IPS DF 6.9 (cell line): ENCODE measurements at places on chromosomes 12 and 14.

DNA sequence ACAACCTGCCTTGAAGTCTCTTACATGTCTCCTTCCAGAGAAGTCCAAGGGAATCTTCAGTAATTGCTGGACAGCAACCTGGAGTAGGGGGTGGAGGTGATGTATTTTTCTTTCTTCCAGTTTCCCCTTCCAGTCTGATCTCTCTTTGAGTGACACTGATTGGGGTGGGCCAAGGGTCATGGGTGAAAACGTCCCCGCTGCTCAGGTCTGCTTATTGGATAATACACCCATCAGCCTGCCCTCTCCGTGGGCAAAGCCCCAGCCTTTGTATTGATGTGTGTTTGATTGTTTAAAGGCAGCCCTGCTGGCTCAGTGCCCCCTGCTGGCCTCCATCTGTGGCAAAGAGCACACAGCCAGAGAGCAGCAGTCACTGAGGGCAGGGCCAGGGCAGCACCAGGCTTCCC, 35.7 kb upstream of the ATP2A2 start:
- H3K27me3 ChIP-seq = no peaks in the 10 kb centered on the region
- DNase-seq = peak; percentile 29
- H3K4me3 ChIP-seq = no peak overlapping the region

- no peak overlapping the region for H3K4me3 ChIP-seq
- DNase-seq = no peak
- no peaks in the 10 kb centered on the region for H3K36me3 ChIP-seq
- no peaks in the 10 kb centered on the region for H3K4me1 ChIP-seq
- no peak overlapping the region for H3K27ac ChIP-seq
- no peaks in the 10 kb centered on the region for H3K27me3 ChIP-seq
Measured at GRCh38 chr12:24768415-24768814, 180.5 kb downstream of the BCAT1 start.

DNA sequence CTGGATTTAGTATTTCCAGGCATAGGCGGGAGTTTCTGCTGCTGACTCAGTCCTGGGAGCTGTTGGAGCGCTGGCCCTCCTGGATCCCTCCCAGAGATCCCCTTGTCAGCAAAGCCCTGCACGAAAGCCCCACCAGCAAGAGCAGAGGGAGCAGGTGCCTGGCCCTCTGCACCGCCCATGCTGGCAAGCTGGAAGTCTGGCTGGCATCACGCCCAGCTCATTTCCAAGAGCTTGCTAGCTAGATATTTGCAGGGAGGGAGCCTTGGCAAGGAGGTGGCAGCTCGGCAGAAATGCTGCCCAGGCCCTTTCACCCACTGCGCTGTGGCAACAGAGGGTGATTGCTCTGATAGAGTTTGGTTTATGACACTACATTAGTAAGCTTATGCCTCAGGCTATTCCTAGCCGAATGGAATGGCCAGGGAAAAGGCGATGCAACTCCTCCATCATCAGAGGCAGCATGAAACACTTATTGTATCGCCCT, 193.9 kb downstream of the EMP1 start:
- no peak for DNase-seq
- H3K36me3 ChIP-seq = no peaks in the 10 kb centered on the region
- no peaks in the 10 kb centered on the region for H3K27me3 ChIP-seq
- H3K4me3 ChIP-seq = no peak overlapping the region
- H3K27ac ChIP-seq = no peak overlapping the region
- no peaks in the 10 kb centered on the region for H3K4me1 ChIP-seq

GRCh38 chr14:38394064-38394463, 138.2 kb upstream of the CLEC14A start:
- H3K4me1 ChIP-seq = no peaks in the 10 kb centered on the region
- no peak for DNase-seq
- no peaks in the 10 kb centered on the region for H3K27me3 ChIP-seq
- H3K36me3 ChIP-seq = no peaks in the 10 kb centered on the region
- H3K27ac ChIP-seq = no peak overlapping the region

DNA sequence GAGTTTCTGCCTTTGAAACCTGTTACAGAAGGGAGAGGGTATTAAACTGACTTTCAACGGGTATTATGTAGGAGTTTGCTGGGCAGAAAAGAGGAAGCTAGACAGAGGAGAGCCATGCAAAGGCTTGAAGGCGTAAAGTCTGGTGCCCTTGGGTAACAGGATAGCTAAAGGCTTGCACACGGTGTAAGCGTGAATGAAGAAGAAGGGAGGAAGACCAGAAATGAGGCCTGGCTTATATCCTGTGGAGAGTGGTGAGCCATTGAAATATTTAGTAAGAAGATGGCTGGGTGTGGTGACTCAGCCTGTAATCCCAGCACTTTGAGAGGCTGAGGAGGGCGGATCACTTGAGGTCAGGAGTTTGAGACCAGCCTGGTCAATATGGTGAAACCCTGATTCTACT, 22.6 kb downstream of the SUDS3 start:
- H3K27me3 ChIP-seq = no peaks in the 10 kb centered on the region
- DNase-seq = no peak
- H3K4me3 ChIP-seq = no peak overlapping the region
- H3K36me3 ChIP-seq = peaks cover 9% of the 10 kb centered on the region
- H3K4me1 ChIP-seq = no peaks in the 10 kb centered on the region
- H3K27ac ChIP-seq = no peak overlapping the region

- peaks cover 10% of the 10 kb centered on the region for H3K4me1 ChIP-seq
- H3K4me3 ChIP-seq = peak overlapping the region; percentile 29; the same call in 1 of the 2 replicates
Measured at GRCh38 chr14:100568164-100568997, 18.8 kb downstream of the BEGAIN start.

- no peaks in the 10 kb centered on the region for H3K4me1 ChIP-seq
- no peak for DNase-seq
- no peak overlapping the region for H3K4me3 ChIP-seq
Measured at GRCh38 chr12:4943067-4943937, 33.6 kb downstream of the KCNA1 start.

GRCh38 chr12:45168976-45169375, 46.9 kb upstream of the ANO6 start:
- no peak overlapping the region for H3K4me3 ChIP-seq
- no peaks in the 10 kb centered on the region for H3K27me3 ChIP-seq
- H3K27ac ChIP-seq = no peak overlapping the region
- no peaks in the 10 kb centered on the region for H3K4me1 ChIP-seq
- no peak for DNase-seq

DNA sequence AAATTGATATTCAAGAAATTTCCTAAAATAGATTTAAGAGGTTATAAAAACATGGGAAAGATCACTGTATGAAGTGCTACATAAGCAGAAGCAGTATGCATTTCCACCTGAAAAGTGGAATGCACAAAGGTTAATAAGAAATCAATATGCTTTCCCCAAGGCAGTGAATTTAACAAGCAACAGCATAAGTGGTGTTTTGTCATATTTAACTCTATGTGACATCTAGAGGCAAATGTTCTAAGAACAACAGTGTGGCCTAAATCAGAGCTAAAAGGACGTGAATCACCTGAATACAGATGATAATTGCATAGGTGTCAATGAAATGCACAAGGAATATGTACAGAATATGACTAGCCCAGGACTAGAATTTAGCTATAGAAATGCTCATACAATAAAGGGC, 49.5 kb downstream of the SLC2A13 start:
- no peak overlapping the region for H3K27ac ChIP-seq

GRCh38 chr14:102655137-102655536, 62.7 kb downstream of the RCOR1 start:
- no peak for DNase-seq
- no peaks in the 10 kb centered on the region for H3K36me3 ChIP-seq
- H3K27ac ChIP-seq = no peak overlapping the region
- H3K4me1 ChIP-seq = peaks cover 2% of the 10 kb centered on the region; the same call in 1 of the 2 replicates

DNA sequence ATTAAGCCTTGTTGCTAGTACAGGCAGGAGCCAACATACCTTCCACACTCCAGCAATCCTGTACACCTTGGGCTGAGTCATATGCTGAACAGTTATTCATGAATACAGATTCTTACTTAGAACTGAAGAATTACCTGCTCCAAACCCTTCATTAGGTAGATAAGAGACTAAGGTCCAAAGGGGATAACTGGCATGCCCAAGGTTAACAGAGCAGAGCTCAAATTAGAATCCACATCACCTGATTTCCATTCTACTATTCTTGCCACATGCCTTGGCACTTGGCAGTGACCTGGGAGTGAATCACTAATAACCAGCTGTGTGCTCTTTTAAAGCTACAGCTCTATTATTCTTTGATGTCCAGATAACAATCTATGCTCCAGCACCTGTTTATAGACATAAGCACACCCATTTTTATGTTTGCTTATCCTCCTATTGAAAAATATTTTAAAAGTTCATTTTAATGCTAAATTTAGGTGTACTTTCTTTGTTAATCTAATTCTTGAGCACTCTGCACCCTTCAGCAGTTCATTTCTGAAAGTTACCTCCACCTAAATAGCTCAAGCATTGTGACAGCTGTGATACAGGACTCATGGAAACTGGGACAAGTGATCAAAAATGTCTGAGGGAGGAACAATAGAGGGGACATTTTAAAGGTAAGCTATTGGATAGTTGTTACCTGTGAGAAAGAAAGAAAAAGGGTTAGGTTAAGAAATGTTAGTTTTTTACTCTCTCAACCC, 19.4 kb downstream of the LPCAT3 start:
- no peak for DNase-seq
- no peak overlapping the region for H3K27ac ChIP-seq
- H3K27me3 ChIP-seq = no peaks in the 10 kb centered on the region
- H3K4me3 ChIP-seq = no peak overlapping the region
- no peaks in the 10 kb centered on the region for H3K4me1 ChIP-seq
- peaks cover 4% of the 10 kb centered on the region; the same call in 1 of the 2 replicates for H3K36me3 ChIP-seq

- peaks cover 2% of the 10 kb centered on the region; the same call in 1 of the 2 replicates for H3K4me1 ChIP-seq
- no peaks in the 10 kb centered on the region for H3K27me3 ChIP-seq
- no peaks in the 10 kb centered on the region for H3K36me3 ChIP-seq
- no peak for DNase-seq
- H3K27ac ChIP-seq = no peak overlapping the region
Measured at GRCh38 chr12:7303230-7303629, 642 bp upstream of the ACSM4 start.

- DNase-seq = no peak
- no peaks in the 10 kb centered on the region for H3K36me3 ChIP-seq
- no peak overlapping the region for H3K4me3 ChIP-seq
- no peaks in the 10 kb centered on the region for H3K27me3 ChIP-seq
- no peak overlapping the region for H3K27ac ChIP-seq
- H3K4me1 ChIP-seq = no peaks in the 10 kb centered on the region
Measured at GRCh38 chr14:81344481-81345160, 55.5 kb downstream of the STON2 start.

DNA sequence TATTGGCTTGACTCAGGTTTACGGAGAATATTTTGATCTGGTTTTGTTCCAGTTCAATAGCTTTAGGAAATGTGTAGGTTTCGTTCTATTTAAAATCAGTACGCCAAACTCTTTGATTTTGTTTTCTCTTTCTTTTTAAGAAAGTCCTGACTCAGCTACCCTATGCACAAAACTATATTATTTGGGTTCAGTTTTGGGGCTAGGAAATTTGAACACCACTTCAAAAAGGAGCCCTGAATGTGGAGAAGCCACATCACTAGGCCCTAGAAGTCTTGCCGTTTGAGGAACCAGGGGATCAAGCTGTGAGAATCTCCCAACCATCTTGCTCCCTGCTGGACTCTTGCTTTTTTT, 168.2 kb upstream of the BCL2L14 start:
- no peak for DNase-seq
- no peak overlapping the region for H3K4me3 ChIP-seq
- no peaks in the 10 kb centered on the region for H3K36me3 ChIP-seq
- no peak overlapping the region for H3K27ac ChIP-seq

DNA sequence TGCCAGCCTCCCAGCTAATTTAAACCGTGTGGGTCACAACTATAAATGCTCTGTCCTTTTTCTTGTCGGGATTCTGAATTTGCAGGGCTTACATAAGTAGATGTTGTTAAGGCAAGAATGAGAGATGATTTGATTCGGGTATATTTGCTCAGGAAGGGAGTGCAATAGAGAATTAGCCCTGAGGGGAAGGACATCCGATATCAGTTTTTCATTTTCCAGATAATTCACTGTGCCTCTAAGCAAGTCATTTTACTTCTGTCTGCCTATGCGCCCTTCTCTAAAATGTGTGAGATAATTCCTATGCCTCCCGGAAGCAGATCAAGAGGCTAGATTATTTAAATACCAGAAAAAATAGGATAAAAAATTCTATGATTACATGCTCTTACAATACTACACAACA, 300.5 kb downstream of the RMST start:
- no peaks in the 10 kb centered on the region for H3K27me3 ChIP-seq
- H3K36me3 ChIP-seq = no peaks in the 10 kb centered on the region
- no peaks in the 10 kb centered on the region for H3K4me1 ChIP-seq
- H3K4me3 ChIP-seq = no peak overlapping the region

DNA sequence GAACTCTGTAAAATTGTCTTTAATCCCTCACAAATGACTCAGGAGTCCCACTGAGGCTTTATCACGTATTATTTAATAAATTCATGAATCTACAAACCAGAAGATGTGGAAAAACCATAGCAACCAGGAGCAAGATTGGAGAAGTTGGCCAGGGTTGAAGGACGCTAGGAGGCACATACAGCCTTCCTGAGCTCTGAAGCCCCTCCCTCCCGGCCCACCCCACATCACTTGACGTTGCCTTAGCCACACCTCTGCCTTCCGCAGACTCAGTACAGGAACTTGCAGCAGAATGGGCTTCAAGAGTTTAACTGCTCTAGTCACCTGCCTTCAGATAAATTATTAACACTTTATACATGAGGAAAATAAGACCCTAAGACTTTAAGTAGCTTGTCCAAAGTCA, 33.9 kb downstream of the SLC35F4 start:
- no peak overlapping the region for H3K4me3 ChIP-seq
- no peaks in the 10 kb centered on the region for H3K4me1 ChIP-seq
- H3K27me3 ChIP-seq = no peaks in the 10 kb centered on the region
- no peak overlapping the region for H3K27ac ChIP-seq

- no peaks in the 10 kb centered on the region for H3K36me3 ChIP-seq
- H3K27ac ChIP-seq = no peak overlapping the region
- DNase-seq = no peak
Measured at GRCh38 chr12:99009654-99010296, 364.7 kb downstream of the APAF1 start.

GRCh38 chr12:3491938-3492792, 1.2 kb downstream of the PRMT8 start:
- DNase-seq = peak; percentile 64
- peaks cover 49% of the 10 kb centered on the region for H3K27me3 ChIP-seq
- H3K27ac ChIP-seq = no peak overlapping the region
- H3K4me1 ChIP-seq = peaks cover 9% of the 10 kb centered on the region; the same call in 1 of the 2 replicates
- H3K36me3 ChIP-seq = no peaks in the 10 kb centered on the region

- H3K27me3 ChIP-seq = no peaks in the 10 kb centered on the region
- no peak overlapping the region for H3K27ac ChIP-seq
- no peaks in the 10 kb centered on the region for H3K36me3 ChIP-seq
- H3K4me3 ChIP-seq = no peak overlapping the region
Measured at GRCh38 chr12:17609701-17610100, 480.3 kb downstream of the RERGL start.

GRCh38 chr12:11652351-11653040, 3.0 kb downstream of the ETV6 start:
- no peak overlapping the region for H3K27ac ChIP-seq
- no peak overlapping the region for H3K4me3 ChIP-seq

GRCh38 chr12:48180857-48181495, 2.5 kb upstream of the CCDC184 start:
- H3K36me3 ChIP-seq = no peaks in the 10 kb centered on the region
- H3K27me3 ChIP-seq = peaks cover 9% of the 10 kb centered on the region; the same call in 1 of the 2 replicates
- DNase-seq = no peak
- no peak overlapping the region for H3K4me3 ChIP-seq
- peaks cover 7% of the 10 kb centered on the region for H3K4me1 ChIP-seq
- H3K27ac ChIP-seq = no peak overlapping the region

- H3K4me3 ChIP-seq = no peak overlapping the region
- H3K27me3 ChIP-seq = no peaks in the 10 kb centered on the region
- H3K27ac ChIP-seq = no peak overlapping the region
- DNase-seq = no peak
Measured at GRCh38 chr12:47650469-47650868, 55.4 kb downstream of the RPAP3 start.
